ENCODE measurements at places on chromosomes 1 and 21.

DNA sequence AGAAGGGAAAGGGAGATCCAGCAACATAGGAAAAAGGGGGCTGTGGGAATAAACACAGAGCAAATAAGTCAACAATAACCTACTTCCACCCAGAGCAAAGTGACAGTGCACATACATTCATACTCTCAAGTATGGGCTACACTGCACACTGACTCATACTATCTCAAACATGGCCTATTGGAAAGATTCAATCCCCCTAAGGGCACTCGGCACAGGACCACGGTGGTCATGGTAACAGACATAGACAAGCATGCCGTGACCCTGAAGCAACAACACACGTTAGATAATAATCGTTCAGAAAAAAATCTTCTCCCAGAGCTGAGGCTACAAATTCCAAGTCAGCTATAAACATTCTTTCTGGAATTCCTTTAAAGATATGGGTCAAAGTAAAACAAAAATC is 16.8 kb upstream of the JAK1 start:
- no peak for DNase-seq

DNA sequence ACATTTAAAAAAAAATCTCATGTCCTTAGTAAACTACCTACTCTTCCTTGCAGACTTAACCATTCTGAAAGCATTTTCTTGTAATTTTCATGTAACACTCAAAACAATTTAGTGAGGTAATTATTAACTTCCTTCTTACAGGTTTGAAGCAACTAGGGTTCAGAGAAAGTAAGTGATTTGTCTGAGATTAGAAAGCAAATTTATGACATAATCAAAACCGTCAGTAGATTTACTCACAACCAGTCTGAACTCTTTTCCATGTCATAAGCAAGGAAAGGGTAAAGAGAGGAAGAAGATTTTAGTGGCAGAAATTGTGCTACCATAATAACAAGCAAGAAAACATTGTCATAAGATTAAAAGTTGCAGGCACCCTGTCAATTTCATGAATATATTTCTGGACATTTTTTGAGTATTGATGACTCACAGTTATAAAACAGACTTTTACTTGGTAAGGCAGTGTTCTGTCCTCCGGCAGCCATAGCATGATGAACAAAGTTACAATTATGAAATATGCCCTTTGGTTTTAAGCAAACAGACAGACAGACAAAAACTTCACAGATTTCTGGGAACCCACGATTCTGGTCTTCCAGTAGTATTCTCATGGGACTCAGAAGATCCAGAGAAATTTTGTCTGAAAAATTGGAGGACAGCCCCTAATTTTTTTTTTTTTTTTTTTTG is 707.2 kb downstream of the RWDD3 start:
- no peak for DNase-seq

DNA sequence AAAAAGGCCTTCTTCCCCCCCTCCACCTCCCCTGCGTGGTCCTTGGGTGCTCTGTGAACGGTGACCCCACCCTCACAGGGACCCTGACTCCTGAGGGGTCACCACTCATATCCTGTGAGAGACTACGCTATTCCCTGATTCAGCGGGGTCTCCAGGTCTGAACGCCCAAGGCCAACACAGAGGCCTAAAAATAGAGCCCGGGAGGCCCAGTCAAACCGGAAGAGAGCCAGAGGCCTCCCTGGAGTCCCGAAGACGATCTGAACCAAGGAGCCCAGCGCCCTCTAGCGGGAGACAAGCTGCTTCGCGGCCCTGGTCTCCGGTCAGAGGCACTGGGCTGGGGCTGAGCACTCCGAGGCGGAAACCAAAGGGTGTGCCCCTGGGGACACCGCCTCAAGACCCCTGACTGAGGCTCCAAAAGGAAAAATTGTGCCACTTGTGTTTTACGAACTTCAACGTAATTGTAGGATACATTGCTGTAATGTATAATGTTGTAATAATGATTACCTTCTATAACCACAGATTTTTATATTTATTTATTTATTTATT is 42.4 kb upstream of the PSEN2 start:
- peak; percentile 92 for DNase-seq

- DNase-seq: no peak
Observed at GRCh38 chr1:81559662-81560350, 240.9 kb upstream of the ADGRL2 start.

GRCh38 chr1:12608311-12608957 is 9.6 kb downstream of the DHRS3 start:
- no peak for DNase-seq

DNA sequence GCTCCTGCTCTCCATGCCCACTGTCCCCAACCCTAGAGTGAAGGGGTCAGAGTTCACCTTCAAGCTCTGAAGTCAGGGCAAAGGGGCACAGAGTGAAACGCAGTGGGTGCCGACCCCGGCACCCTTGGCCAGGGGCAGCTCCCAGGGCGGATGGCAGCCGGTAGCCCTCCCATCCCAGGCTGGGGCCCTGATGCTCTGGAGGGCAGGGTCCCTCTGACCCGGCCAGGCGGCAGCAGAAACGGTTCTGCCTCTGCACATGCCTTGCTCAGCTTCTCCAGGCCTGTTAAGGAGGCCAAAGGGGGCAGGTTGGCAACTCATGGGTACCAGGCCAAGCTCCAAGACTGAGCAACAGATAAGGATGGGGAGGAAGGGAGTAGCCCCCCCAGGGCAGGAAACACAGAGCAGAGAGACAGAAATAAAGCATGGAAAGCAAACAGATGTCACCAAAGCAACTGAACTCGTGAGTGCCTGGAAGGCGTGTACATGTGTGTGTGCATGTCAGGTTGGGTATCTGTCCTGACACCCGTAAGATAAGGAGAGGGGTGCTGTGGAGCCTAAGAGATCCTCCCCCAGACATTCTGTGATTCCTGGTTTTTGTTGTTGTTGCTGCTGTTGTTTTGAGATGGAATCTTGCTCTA is 112.3 kb upstream of the IFFO2 start:
- DNase-seq: no peak

DNA sequence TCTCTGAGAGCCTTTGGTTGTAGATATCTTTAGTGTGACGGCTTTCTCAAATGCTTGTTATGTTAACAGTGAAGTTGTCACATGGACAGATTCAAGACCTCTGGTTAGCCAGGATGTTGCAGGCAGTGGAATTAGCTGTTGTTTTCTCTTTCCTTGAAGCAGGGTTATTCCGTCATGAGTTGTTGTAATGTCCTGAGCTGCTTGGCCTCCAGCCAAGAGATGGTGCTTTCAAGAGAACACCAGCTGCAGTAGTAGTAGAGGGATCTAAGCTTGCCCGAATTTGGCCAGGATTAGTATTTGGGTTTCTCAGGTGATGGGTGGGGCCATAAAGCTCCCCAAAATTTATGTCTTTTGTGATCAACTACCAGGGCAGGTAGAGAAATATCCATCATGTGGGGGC is 13.4 kb downstream of the KCNE1 start:
- DNase-seq: no peak

- no peak for DNase-seq
Observed at GRCh38 chr1:15334995-15335394, 74.7 kb upstream of the EFHD2 start.

GRCh38 chr1:93471911-93472310 is 24.0 kb downstream of the FNBP1L start:
- no peak for DNase-seq

GRCh38 chr21:18460979-18461378 is 57.4 kb upstream of the TMPRSS15 start:
- no peak for DNase-seq

- no peak for DNase-seq
Observed at GRCh38 chr1:238606457-238606856, 715.7 kb upstream of the ZP4 start.

- no peak for DNase-seq
Observed at GRCh38 chr1:183180634-183181056, 5.4 kb upstream of the LAMC2 start.

DNA sequence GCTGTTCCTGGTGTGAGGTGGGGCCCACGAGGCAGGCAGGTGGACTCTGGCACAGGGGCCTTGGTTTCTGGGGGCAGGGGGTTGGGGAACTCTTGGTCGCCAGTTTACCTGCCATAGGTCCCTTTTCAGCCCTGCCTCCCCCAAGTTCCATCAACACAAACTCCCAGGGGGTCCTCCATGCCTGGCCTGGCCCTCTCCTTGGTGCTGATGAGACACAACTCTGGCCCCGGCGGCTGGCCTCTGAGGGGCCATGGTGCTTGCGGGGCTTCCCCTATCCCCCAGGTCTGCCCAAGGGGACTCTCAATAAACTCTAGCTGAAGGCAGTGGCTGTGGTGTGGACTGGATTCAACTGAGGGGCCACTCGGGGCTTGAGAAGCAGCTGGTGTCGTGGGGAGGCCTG is 16.0 kb downstream of the HTR6 start:
- no peak for DNase-seq

DNA sequence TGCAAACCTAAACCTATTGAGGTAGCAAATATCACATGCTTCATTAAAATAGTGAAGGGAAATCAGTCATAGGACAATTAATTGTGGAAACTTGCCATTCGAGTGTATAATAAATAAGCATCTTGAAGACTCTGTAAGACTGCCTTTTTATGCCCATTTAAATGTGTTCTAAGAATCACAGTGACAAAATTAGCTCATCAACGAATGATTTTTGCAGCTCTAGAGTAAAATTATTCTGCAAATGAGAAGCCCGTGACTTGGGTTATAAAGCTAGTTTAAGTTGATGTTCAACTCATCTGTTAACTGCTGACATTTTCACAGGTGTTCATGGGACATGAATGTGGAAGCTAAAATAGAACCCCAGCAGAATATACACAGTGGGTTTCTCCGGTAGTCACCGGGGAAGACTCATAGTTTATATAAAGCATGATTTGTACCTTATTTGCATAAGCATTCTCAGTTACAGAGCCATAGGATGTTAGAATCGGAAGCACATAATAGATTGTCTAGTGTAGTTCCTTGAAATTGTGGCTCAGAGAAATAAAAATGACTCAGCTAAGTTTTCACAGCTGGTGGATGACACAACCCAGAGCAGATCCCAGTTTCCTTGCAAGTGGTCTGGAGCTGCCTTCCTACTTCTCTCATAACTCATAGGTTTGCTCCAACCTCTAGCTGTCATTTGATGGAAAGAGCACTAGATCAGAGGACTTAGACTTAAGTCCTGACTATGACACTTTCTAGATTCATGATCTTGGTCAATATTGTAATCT is 107.3 kb downstream of the UCHL5 start:
- DNase-seq: no peak

- DNase-seq: no peak
Observed at GRCh38 chr1:173042806-173043205, 7.9 kb downstream of the TNFSF18 start.

- DNase-seq: no peak
Observed at GRCh38 chr1:56033321-56034037, 545.9 kb downstream of the PLPP3 start.

DNA sequence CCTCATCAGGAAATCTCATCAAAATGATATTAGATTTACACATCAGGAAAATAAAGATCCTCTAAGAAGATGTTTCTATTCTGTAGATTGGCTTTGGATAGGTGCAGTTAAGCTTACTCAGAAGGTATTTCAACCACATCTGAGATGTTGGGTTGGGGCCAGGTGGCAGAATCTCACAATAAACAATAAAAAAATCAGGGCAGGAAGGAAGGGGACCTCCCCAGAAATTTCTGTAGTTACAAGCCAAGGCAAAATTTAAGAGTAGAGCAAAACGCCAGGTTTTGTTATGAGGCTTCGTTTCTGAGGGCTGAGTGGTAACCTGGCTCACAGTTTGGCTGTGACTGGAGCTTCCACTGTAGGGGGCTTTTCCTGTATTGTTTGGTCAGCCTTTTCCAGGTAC is 84.8 kb downstream of the HUNK start:
- DNase-seq: no peak

DNA sequence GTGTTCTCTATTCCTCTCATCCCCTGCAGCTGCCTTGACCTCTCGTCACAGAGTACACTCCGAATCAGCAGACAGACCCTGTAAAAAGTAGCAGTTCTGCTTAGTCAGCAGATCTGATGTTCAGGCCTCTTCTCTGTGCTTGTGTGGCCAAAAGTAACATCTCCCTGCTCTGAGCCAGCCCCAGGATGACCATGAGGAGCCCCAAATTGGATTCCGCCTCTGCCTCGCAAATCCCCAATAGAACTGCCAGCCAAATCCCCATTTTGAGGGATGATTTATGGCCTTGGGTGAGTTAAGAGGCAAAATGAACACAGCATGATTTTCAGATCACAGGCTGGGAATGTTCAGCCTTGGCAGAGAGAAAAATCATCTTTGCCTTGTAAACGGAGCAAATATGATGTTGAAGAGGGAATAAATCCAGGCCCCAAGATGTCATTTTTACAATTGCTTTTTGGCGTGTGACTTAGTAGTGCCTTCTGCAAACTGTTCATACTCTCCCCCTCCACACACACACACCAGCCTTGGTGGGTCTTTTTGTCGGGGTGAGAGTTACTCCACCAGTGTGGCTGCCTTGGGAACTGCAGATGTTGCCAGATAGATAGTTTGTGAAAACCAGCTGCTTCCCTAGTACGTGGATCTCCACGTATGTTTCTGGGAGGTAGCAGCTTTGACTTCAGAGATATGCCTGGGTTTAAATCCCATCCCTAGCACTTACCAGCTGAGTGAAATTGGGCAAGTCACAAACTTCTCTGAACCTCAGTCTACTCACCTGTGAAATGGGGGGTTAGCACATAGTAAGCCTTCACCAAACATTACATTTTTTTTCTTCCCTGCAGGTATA is 77.8 kb downstream of the MAN1C1 start:
- no peak for DNase-seq

- DNase-seq: no peak
Observed at GRCh38 chr1:156406251-156406650, 37.2 kb downstream of the RHBG start.

DNA sequence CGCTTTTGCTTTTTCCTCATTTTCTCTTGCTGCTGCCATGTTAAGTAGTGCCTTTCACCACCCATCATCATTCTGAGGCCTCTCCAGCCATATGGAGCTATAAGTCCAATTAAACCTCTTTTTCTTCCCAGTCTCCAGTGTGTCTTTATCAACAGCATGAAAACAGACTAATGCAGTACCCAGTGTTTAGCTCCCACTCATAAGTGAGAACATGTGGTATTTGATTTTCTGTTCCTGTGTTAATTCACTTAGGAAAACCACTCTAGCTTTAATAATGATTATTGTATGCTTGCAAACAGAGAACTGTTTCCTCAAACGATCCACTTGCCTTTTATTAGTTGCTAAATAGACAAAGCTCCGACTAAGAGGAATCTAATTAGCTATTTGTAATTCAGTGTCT is 43.3 kb downstream of the IL23R start:
- no peak for DNase-seq

- DNase-seq: no peak
Observed at GRCh38 chr1:246512230-246512629, 5.2 kb upstream of the SMYD3 start.

Data from neuronal stem cell (in vitro differentiated cells).